ENCODE measurements at places on chromosomes 7 and 10.
A peak's percentile ranks its signal among the peaks of the same experiment; 100 is the strongest.

DNA sequence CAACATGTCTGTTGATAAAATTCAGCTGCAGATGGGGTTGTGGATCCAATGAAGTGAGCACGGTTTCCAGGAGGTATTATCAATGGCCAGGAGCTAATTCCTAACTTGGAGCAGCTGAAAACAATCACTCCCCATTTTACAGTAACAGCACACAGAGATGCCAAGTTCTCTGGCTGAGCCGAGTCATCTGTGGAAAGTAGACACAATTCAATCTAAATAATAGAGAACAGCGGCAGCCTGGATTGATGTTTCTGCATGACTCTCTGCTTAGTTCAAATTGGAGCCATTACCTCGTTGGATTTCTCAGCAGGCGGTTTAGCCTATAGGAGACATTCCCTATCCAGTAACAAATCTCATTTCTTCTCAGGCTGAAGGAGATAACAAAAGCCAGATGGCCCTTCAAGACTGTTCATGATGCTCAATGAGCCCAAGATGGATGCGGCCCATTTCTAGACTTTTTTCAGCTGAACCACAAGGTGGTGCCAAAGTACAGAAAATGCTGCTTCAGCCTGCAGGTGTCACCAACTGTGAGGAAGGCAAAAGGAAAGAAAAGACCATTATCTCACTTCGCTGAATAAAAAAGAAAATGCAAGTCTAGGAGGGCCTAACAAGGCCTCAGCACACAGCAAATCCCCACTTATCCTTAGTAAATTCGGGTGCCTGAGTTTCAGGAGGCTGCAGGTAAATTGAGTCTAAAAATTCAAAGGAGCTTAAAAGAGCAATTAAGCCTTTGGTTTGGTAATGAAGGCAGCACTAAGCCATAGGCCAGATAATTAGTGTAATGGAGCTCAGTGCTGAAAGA is 83.7 kb downstream of the SLC16A9 start:
- peak; percentile 73 for DNase-seq

DNA sequence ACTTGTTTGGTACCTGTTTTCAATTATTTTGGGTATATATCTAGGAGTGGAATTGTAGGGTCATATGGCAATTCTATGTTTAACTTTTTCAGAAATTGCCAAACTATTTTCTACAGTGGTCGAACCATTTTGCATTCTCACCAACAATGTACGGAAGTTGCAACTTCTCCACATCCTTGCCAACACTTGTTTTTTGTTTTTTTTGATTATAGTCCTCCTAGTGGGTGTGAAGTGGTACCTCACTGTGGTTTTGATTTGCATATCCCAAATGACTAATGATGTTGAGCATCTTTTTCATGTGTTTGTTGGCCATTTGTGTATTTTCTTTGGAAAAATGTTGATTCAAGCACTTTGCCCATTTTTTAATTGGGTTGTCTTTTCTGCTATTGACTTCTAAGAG is 122.1 kb downstream of the RPS24 start:
- no peak for DNase-seq

- no peak for DNase-seq
Measured at GRCh38 chr7:24201226-24201625, 82.8 kb upstream of the NPY start.

DNA sequence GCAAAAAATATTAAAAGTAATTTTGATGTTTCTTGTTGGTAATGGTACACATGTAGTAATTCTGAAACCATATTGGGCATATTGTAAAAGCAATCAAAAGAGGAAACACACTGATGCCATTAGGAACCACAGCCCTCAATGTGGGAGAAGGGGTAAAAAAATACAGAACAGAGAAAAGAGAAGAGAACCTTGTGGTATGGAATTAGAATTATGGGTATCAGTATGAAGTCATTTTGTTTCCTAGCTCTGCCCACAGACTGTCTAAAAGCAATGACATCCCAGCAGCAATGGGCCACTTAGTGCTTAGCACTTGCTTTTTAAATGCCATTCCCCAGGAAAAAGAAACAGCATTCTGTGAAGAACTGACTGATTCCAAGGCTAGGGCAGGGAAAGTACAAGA is 61.5 kb downstream of the CPVL start:
- DNase-seq = peak; percentile 86

DNA sequence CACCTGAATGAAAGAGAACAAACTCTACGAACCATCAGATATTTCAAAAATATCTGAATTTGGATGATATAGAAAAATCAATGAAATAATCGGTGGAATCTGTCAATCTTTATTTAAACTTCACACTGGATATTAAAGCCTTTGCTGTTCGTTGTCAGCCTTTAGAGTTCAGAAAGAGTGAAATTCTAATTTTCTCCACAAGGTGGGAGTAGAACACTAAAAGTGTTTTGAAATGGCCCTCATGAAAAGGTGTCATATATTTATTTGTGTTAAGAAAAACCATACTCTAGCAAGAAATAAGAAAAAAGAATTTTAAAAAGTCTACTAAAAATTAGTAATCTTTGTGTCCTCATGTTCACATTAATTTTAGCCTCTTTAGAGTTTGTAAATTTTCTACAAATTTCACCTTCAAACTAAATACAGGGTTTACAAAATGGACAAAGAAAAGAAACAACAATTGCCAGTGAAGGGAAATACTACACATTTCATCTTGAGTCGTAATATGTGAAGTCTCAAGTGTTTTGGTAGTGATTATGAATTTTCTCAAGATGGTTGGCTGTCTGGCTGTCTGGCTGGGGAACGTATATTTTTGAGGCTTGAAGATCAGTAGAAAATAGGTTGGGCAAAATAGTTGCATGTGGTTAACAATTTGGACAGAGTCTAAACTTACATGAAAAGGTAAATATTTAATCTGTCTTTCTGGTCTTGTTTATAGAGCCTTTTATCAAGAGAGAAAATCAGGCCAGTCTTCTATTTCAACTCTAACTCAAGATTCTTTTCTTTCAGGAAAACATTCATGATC is 43.7 kb downstream of the DNAJB9 start:
- DNase-seq = peak; percentile 67

GRCh38 chr10:5184987-5185775 is at the start of gene AKR1C8:
Gene AKR1C8 (minus strand): TSS chr10:5185150. CDS start chr10:5185104, 46 bp downstream.
- no peak for DNase-seq

DNA sequence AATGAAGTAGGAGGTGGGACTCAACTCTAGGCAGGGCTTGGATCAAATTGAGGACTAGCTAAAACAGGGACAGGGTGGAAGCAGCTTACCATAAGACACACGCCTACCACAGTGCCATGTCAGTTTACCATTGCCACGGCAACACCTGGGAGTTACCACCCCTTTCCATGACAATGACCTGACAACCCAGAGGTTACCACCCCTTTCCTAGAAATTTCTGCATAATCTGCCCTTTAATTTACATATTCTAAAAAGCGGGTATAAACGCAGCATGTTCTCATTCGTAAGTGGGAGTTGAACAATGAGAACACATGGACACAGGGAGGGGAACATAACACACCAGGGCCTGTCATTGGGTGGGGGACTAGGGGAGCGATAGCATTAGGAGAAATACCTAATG is 72.7 kb downstream of the GCC1 start:
- no peak for DNase-seq

DNA sequence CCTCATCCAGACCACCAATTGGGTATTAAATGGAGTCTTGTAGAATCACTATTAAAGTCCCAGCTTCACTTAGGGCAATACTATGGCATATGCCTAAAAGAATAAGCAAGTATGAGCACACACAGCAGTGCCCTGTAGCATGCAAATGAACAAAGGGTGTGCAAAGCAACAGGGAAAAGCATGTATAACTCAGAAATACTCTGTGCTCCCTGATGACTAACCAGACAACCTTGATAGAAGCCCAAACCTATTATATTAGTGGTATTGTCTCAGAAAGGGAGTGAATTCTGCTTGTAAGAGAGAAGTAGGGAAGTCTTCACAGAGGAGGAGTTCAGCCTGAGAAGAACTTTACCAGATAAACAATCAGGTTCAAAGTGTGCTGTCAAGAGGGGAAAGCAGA is 131.2 kb downstream of the DGKI start:
- no peak for DNase-seq

DNA sequence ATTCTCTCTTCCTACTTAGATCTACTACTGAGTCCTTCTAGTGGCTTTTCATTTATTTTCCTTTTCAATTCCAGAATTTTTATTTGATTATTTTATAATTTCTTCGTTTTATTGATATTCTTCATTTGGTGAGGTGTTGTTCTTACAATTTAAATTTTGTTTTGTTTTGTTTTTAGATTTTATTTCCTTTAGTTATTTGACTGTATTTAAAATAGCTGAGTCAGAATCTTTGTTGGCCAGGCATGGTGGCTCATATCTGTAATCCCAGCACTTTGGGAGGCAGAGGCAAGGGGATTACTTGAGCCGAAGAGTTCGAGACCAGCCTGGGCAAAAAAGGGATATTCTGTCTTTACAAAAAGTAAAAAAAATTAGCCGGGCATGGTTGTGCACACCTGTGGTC is 36.1 kb downstream of the AKAP9 start:
- DNase-seq = no peak

DNA sequence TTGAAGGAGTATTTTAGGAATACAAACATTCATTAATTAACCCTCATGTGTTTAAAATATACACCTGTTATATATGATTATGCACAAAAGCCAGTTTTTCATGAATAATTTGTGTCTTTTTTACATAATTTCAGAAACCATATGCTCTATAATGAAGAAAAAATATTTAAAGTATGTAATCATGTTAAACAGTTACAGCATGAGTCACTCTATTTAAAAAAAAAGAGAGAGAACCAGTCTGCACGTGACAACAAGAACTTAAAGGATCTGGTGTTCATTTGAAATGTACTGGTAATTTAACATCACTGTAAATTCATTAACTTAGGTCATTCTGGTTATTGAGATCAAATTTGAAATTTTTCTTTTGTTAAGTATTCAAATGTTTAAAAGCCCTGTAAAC is 228.5 kb downstream of the CACNB2 start:
- DNase-seq = no peak

DNA sequence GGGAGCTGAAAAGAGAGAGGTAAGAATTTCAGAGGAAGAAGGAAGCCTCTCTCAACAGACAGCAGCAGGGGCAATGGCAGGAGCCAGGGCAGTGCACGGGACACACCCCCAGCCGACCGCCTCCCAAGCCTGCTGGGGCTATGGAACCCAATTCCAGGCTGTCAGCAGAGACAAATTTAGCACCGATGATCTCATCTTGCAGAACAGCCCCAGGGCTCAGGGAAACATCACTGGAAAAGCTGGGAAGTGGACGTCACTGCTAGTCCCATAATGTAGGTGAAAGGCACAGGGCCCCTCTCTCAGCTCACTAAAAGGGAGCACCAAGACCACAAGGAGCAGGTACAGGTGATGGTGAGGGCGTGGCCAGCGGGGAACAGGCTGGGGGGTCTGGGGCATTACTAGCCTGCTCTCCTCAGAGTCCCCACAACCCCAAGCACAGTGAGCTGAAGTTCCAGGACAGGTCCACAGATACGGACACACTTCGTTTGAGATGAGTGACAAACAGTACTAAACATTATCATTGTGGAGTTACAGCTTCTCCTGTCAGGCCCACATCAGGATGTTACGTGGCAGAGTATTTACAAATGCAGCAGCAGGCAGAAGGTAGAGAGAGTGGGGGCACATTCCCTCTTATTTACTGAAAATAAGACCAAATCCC is 103.7 kb downstream of the PLXNA4 start:
- DNase-seq = no peak

DNA sequence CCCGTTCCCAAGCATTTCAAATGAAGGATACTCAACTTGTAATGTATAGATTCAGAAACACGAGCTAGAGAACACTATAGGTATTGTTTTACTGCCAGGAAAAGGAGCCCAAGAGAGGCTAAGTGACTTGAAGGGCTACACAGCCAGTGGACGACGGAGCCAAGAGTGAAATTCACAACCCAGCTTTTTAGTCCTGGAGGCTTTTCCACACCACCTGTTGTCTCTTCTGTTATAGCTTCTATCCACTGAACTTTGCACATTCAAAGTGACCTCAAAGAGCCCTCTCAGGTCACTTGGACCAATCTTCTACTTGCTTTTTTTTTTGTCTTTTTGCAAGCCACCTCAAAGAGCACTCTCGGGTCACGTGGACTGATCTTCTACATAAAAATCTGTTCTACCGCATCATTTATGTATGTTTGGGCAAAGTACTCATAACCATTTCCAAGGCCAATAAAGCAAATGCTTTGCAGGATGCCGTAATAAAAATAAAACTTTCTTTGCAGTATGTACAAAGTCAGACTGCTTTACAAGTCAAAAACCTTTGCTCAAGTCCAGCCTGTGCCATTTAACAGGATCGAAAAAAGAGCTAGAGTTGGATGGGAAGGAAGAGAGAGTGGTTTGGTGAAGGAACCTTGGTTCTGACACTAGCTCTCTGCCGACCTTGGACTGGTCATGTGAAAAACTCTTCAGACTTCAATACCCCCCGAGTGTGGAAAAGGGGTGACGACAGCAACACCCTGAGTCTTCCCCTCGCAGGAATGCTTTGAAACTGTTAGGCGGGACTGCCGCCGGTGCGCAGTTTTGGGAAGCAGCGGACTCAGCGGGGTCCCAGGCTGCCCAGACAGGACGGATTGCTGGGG is 821 bp downstream of the SLC35B4 start:
- DNase-seq = peak; percentile 46

- DNase-seq = no peak
Measured at GRCh38 chr7:2813350-2814185, 30.5 kb downstream of the GNA12 start.

GRCh38 chr7:128407751-128408708 is 1.8 kb downstream of the IMPDH1 start:
- no peak for DNase-seq

DNA sequence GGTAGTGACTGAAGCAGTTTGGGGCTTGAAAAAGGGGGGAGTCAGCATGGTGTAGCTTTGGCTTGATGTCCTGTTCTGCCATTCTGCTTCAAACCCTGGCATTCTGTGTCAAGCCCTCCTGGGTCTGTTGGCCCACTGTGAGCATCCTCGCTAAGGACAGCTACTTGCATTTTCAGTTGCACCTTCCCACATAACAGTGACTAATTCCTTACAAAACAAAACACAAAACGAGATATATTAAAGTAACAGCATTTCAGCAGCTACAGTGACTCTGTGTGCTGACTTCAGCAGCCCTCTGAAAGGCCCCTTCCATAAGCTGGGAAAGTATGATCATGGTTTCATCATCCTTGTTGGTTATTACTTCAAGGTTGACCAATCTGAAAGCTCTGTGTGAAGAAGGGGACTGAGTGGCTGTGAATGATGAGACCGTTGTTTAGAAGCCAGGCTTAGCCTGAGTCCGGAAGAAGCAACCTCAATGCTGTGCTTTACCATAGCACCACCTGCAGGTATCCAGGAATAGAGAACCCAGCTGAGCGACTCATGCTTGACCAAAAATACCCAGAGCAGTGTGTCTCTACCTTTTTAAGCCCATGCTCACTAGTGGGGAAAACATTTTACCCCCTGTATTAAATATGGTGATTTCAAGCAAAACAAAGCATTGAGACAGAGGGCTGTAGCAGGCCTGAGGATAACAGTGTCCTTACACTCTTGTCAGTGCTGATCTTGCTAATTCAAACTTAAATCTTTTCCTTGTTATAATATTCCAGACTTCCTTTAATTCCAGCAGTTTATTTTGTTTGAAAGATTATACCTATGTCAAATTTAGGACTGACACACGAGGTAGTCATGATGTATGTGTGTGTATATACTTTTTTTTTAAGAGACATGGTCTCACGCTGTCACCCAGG is 42.6 kb upstream of the CC2D2B start:
- DNase-seq = peak; percentile 54

GRCh38 chr10:122618461-122619165 is 58.1 kb downstream of the DMBT1 start:
- no peak for DNase-seq
